Small intestine (tissue), 16 donors: ENCODE measurements at places on chromosomes 11 and 22.

DNA sequence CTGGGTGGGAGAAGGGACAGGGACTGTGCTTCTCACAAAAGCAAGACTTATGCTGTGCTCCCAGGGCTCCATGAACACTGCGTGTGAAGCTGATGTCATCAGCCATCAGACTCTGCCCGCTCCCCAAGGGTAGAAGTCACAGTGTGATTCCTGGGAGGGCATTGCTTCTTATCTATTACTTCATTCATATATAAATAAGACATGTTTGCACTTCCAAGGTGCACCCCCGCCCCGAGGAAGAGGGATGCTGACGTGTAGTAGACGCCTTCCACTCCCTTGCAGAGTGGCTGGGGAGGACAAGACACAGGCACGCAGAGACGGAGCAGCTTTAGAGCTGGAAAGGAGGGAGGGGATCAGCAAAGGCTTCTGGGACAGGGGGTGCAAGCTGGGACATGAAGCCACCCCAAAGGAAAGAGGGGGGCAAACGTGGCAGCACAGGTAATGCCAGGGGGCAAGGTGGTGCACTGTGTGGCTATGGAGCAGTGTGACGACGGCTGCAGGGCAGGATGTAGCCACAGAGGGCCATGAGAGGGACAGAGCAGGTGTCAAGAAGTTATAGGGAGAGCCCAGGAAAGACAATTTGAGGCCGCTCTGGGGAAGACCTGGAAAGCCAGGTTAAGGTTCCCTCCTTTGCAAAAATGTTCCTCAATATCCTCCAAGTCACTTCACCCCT, 558.5 kb downstream of the MN1 start:
- peak; percentile 66 for DNase-seq

DNA sequence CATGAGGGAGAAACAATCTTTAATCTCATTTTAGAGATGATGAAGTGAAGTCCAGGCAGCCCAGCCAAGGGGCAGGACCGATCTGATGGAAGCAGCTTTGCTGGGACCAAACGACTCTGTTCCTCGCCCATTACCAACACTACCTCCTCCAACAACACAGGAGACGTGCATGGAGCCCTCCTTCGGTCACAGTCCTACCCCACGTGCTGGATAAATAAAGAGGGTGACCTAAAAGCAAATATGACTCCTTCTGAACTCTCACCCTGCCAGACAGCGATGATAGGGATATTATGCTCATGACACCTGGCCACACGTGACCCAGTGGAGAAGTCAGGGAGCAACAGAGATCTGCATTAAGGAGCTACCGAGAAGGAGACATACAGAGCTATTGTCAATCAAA, 26.0 kb downstream of the SCGB1A1 start:
- peak; percentile 51 for DNase-seq

DNA sequence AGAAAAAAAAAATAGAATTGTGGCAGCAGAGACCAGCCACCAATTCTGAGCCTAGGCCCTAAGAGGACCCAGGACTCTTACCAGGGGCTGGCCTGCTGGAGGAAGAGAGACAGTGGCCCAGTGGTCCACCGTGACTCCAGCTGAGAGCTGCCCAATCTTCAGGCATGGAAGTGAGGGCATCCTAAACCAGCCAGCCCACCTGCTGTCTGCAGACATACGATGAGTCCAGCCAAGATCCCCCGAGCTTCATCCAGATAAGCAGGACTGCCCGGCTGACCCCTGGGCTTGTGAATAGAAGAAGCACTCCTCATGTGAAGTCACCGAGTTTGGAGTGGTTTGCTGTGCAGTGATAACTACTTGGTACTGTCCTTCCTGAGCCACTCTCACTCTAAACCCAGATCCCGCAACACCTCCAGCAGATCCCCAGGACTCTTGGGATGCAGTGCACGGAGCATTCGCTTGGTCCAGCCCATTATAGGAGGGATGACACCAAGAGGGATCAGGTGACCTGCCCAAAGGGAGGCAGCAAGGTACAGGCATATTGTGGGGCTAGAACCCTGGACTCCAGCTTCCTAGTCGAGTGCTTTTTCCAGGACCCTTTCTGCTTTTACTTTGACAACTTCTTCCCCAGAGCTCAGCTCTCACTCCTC, 41.7 kb upstream of the FGF3 start:
- DNase-seq = no peak

DNA sequence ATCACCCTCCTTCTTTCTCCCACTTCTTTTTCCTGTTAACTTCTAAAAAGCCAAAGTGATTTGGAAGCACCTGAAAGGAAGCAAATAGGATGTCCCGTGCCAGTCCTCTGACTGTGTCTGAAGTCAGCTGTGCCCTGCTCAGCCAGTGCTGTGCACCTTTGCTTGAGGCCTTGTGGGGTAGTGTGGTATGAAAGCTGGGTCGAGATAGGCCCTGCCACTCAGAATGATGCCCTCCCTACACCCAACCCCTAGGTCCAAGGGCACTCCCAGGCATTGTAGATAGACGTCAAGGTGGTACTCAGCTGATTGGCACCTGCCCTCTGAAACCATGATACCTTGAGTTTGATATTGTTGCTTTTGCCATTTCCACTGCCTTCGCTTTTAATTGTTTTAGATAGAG, 83.6 kb upstream of the RASSF10 start:
- DNase-seq = no peak

DNA sequence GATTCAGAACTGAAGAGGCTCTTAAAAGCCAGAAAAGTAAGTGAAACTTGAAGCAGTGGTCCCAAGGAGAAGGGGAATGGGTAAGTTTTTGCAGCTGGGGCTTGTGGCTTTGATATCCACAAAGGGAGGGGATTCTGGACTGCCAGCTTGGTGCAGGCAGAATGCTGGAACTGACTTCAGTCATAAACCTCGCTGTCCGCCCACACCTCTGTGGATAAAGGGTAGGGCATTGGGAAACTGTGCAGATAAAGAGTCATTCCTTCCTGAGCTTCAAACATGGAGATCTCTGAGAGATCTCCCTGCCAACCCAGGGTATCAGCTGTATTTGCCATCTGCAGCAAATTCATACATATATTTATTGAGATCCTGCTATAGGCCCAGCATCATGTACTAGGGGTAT, 124.3 kb upstream of the OR9Q1 start:
- DNase-seq = peak; percentile 61

DNA sequence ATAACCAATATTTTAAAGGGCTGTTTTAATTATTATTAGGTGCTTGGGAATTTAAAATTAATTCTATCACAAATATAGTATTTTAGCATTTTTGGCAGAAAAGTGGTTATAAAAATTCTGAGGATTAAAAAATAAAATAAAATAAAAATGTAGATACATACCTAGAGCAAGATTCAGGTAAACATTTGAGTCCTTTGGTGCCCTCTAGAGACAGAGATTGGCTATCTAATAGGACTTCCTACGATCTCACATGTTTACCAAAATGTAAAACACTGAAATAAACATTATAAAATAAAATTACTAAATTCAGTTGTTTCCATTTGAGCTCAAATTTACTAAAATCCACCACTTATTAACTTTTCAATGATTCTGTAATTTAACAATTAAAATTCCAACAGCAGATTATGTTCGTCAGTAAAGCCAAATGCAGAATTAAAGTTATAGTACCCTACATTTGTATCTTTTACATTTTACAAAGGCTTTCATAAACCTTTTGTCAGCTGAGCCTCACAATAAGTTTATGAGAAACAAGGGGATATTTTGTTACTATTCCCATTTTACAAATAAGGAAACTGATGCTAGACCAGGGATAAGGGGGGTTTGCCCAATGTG, 27.7 kb downstream of the SLC36A4 start:
- peak; percentile 25 for DNase-seq

DNA sequence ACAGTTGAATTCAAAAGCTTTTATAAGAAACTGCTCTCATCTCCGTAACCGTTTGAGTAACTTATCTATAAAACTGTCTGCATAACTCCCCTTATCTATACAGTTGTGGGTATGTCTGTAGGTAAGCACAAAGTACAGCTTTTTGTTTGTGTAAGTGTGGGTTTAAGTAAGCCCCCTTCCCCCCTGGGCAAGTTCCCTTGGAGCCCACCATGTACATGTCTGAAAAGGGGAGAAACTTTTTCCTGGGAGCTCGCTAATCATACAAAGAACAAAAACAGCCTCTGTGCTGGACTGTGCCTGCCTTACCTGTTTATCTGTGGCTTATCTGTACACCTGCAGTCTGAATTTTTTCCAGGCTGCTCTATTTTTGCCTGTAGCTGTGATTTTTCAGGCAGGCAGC, 36.3 kb upstream of the TMEM45B start:
- DNase-seq = peak; percentile 64

GRCh38 chr22:39098576-39098975, 1.5 kb downstream of the APOBEC3H start:
- no peak for DNase-seq

DNA sequence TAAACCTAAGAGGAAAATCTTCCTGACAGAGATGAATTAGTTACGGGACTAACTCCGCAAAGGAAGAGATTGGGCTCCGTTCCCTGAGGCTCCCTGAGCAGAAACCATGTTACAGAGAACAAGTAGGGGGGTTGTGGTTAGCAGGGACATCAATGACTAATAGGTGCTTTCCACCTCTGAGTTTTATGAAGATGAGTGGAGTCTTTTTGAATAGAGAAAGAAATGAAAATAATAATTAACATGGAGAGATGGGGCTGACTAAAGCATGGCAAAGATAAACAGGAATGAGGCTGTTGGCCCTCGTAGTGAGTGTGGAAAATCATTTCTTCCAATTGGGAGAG, 47.5 kb upstream of the PICALM start:
- no peak for DNase-seq

DNA sequence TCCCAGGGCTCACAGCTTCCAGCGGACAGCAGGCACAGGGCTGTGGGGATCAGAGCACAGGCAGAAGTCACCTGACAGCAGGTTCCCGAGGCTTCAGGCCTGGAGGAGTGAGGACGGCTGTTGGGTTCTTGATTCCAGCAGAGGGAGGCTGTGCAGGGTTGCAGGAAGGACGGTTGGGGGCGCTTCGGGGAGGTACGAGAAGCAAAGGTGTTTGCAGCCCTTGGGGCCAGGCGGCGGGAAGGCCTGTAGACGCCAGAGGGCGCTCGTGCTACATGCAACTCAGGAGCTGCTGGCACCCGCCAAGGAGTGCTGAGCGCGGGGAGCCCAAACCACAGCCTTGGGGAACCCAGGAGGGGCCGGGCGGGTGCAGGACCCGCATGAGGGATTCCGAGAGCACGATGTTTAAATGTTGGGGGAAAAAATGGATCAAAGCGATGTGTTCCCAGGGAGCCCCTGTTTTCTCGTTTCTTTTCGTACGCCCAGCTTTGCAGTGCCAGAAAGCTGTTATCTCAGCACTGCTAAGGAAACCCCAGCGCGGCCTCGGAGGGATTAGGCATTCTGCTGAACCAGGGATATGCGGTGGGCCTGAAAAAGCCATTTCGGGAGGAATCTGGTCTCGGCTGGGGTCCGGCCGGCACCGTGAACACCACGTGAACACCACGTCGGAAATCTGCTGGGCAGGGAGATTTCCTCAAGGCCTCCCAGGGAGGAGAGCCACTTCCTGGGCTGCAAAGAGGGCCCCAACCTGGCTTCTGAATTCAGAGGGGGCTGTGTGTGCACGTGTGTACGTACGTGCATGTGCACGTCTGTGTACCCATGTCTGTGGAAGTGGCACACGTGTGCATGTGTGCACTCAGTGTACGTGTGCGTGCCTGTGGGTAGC, 88.1 kb downstream of the KCNQ1 start:
- peak; percentile 83 for DNase-seq

- no peak for DNase-seq
These were observed 9.2 kb upstream of the TOP3B start for GRCh38 chr22:21991774-21992173.

DNA sequence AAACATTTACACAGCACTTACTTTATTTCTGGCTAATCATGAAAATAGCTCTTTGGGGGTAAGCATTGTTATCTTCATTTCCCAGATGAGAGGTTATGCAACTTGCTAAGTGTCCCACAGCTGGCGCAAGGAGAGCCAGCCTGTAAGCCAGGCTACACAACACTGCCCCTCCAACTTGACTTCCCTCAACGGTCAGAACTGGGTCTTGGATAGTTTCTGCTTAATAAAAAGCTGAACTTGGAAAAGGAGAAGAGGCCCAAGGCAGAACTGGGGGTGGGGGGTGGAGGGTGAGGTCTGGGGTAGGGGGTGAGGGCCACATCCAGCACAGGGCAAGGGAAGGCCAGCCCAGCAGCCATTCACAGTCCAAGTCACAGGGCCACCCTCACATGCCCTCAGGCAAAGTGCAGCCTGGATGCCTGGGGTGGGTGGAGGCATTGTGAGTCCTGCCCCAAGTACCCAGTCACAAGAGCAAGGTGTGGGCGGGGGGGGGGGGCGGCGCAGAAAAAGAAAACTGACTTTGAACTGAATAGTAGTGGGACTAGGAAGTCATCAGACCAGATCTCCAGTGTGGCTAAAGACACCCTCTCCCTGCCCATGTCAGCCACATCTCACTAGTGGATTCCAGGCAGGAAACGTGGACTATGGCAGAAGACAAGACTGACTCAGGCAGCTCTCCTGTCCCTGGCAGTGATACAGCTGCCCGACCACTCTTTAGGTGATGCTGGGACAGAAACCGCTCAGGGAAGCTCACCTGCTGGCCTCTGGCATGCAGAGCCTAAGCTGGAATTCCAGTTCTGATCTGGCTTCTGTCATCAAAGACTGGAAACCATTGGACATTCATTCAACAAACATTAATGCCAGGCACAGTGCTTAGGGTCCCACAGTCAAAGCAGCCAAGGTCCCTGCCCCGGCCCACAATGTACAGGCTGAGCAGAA, 52.4 kb downstream of the PACSIN2 start:
- DNase-seq = peak; percentile 94

GRCh38 chr11:133892584-133893380, 47.5 kb upstream of the SPATA19 start:
- DNase-seq = no peak
